ENCODE measurements at places on chromosomes 1 and 21. TPM values are rescaled to one million over a fixed set of nuclear protein-coding genes. Genes with fewer than 3 reads are reported as not detected.

DNA sequence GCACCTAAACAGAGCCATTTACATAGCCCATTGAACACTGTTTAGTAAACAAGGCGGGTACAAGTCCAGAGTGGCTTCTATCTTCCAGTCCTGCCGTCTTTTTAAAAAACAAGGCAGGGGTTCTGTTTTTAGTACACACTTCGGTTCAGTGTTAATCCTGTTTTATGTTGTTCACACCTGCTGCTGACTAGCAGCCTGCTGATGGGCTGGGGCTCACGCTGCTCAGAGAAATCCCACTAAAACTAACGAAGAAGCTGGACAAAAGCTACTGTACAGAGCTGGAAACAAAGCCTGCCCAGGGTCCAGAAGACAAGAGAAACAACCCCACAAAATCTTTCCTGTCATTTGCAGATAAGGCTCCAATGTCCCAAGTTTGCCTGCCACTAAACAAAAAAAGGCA, 13.2 kb downstream of the ESRRG start:
- no peak for DNase-seq

DNA sequence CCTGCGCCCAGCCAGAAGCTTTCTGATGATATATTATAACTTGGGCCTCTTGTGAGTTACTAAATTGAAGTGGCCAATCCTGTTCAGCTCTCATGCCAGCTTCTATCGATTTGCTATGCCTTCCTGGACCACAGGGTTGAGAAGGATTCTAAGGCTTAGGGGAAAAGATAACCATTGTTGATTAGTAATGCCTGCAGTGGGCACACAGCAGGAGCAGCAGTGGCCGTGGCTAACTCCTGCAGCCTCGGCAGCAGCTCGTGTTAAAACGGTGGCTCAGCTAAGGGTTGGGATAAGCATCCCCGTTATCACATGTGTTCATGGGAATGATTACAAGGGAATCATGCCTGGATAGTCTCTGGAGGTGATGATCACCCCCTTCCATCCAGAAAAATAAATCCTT, 20.5 kb upstream of the KCNE2 start:
- no peak for DNase-seq

GRCh38 chr1:243831463-243831862, 18.6 kb downstream of the AKT3 start:
- DNase-seq: no peak

The CXADR gene
- total RNA-seq: 27.1 TPM

DNA sequence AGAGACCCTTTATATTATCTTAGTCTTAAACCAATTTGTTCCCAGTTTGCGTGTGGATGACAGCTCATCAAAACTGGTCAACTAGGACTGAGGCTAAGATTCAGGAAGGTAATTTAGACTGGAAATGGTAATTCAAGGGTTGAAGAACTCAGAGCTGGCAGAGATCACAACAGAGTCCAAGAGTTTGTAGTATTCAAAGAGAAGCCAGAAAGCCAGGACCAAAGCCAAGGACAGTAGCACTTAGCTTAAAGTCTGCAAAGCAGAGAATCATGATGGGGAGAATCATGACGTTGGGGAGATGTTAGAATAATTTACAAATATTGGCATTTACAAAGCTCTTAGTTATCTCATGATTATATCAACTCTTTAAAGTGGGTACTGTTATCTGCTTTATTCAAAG, 32.6 kb downstream of the RNF11 start:
- DNase-seq: no peak

DNA sequence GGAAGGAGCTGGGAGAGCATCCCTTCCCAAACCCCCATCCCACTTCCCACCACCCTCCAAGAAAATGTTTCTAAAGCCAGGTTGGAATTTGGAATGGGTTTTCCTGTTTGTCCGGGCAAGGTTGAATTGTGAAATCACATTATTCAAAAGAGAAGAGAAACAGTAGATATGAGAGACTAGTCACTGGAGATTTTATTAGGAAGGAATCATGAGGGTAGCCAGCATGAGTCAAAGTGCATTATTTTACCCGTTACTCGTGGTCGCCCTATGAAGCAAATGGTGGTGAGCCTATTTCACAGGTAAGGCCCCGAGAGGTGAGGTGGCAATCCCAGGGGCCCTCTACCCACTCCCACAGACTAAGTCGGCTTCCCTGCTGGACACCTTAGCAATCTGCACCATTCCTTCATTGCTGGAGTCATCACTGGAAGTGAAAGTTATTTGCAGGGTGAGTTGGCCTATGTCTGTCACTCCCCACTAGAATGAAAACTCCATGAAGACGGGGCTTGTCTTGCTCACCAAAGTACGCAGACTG, 52.8 kb downstream of the TOMM20 start:
- no peak for DNase-seq

DNA sequence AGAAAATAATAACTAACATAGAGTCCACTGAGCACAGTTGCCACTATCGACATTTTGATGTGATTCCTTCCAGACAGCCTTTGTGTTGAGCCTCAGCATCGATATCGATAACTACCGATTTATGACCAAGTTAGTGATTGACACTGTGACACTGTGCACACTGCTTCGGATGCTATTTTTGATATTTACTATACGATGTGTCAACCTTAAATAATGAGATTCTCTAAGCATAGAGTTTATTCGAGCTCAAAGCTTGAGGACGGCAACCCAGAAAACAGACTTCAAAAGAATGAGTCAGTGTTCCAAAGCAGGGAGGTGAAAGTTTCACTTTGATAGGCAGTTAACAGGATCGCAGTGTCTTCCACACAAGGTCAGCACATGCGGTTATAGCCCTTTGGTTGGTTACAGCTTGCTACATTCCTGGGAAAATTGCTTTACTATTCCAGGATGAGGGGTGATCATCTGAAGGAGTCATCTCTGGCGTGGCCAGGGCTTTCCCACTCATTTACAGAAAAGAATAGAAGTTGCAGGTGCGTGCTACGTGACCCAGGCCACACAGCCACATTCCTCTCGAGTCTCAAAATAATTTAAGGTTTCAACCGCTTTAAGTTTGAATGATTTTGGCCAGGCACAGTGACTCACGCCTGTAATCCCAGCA, 53.6 kb upstream of the EFHD2 start:
- no peak for DNase-seq

GRCh38 chr1:25173809-25174340, 58.4 kb downstream of the SYF2 start:
- DNase-seq: no peak

GRCh38 chr1:232528472-232529089, 101.4 kb downstream of the SIPA1L2 start:
- no peak for DNase-seq

DNA sequence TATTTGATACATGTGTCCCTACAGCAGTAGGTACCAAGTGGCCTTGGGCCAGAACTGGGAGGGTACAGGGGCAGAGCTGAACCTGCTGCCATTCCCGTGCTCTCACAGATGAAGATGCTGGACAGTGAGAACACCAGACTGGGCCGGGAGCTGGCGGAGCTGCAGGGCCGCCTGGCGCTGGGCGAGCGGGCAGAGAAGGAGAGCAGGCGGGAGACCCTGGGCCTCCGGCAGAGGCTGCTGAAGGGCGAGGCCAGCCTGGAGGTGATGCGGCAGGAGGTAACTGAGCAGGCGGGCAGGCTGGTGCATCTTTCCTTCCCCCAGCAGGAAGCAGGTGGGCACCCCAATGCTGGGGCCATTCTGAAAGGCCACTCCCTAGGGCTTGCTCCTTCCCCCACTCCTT, 21.9 kb downstream of the MFAP2 start:
- no peak for DNase-seq

DNA sequence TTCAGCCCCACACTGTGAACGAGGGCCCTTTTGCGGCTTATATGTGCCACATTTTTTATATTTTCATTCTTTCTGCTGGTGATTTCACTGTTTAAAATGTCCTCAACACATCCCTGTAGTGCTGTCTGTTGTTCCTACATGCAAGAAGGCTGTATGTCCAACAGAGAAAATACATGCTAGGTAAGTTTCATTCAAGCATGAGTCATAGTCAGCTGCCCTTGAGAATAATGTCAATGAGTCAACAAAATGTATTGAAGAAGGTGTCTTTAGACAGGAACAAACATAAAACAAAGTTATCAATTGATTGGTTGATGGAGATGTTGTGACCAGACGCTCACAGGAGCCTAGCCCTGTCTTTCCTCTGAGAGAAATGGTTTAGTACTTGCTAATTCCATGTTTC, 553.4 kb downstream of the PLPP3 start:
- no peak for DNase-seq

The GSTM5 gene
- total RNA-seq: 2.6 TPM

- DNase-seq: no peak
These were observed 7.0 kb downstream of the TDRD5 start for GRCh38 chr1:179598631-179599030.

- peak; percentile 65 for DNase-seq
These were observed 2.0 kb upstream of the ATF3 start for GRCh38 chr1:212606395-212607205.

DNA sequence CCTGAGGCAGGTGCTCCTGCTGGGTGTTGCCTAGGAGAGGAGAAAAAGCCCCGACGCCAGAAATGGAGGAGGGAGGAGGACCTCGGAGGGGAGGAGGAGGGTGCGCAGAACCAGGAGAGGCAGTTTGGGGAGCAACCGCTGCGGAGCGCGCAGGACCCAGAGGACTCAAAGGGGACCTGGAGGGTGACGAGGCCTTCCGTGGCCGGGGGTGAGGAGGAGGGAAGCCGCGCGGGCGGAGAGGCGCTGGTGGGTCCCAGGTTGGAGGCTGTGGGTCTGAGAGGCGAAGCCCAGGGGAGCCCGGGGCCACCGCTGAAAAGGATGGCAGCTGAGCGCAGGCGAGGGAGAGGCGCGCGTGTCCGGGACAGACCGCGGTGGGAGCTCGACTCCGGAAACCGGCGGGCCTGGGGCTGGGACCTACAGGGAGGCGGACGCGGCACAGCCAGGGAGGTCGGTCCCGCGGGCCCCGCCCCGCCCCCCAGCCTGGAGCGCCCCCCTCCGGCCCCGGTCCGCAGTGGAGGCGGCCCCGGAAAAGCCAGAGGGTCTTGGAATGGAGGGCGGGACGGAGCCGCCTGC, 15.1 kb downstream of the RNF223 start:
- DNase-seq: no peak

The IVL gene
- not detected for total RNA-seq

The CLDN17 gene
- not detected for total RNA-seq

DNA sequence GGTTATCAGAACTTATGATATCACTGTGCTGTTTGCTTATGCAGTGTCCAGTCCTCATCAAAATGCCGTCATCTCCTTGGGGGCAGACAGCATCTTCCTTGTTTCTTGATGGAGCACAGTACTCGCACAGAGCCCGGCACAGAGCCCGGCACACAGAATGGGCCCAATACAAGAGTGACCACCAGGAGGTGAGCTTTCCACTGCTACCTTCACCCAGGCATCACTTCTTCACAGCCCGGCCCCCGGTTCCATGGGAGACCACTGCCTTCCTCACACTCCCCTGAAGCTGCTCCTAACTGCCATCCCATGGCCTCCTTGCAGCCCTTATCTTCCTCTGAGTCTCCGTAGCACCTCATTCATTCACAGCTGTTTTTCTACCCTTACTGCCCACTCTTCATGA, 94.0 kb downstream of the TNR start:
- no peak for DNase-seq

- peak; percentile 94 for DNase-seq
These were observed 14.6 kb upstream of the ZNF692 start for GRCh38 chr1:248873409-248873992.

DNA sequence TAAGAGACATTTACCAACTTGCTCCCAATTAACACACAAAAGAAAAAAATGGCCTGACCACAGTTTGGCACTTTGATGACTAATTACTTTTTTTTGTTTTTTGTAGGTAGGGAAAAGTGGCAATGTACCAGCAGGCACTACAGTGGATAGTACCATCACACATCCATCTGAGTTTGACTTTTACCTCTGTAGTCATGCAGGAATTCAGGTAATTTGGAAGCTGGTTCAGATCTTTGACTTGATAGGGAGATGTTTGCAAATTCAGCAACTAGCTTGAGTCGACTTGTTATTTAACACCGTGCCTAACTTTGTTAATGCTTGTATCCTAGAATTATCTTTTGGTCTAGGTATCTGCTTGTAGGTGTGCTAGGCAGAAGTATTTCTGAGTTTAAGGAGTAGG, 33.0 kb upstream of the AGO1 start:
- no peak for DNase-seq

The FCRL1 gene
- total RNA-seq: not detected

DNA sequence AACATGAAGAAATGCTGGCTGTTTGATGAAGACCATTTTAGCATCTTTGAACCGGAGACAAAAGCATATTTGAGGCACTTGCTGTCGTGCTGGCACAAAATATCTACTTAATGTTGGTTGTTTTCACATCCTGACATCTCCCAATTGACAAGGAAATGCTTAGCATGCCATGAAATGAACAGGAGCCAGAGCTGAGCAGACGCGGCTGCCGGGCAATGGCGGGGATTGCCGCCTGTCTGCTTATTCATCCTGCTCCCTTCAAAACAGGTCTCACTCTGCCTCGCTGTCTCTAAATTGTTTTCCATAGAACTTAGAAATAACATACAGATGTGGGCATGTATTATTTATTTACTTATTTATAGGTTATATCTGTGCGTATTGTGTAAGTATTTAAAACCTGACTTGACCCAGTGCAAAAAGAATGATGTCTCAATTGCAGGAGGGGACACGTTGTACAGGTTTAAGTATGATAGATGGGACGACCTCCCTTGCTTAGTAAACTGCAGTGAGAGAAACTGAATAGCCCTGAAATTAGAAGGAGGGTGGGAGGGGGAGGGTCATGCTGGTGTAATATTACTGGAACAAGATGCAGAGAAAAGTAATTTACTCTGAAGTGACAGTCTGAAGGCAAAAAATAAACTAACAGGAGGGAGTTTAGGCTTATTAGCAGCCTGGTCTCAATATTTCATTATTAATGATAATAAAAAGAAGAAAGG, 590.4 kb upstream of the PLXNA2 start:
- no peak for DNase-seq

The GUCA2A gene
- total RNA-seq: not detected

The PRAMEF25 gene
- not detected for total RNA-seq

The ADGRL4 gene
- total RNA-seq: 21.2 TPM

The SPRR2B gene
- not detected for total RNA-seq

DNA sequence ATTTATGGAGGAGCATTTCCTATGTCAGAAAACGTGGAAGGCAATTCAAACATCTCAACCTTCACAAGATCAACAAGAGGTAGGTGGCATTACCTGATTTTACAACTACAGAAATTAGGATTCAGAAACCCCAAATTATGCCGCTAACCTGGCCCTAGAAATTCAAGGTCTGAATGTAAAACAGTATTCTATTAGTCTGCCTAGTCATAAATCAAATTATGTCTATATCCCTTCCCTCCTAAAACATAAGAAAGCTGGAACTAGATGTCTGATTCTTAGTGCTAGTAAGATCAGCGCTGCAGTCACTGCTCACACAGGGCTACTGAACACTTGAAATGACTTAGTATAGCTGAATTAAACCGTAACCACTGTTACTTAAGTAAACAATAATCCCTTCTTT, 1.4 kb downstream of the TOMM20 start:
- no peak for DNase-seq

DNA sequence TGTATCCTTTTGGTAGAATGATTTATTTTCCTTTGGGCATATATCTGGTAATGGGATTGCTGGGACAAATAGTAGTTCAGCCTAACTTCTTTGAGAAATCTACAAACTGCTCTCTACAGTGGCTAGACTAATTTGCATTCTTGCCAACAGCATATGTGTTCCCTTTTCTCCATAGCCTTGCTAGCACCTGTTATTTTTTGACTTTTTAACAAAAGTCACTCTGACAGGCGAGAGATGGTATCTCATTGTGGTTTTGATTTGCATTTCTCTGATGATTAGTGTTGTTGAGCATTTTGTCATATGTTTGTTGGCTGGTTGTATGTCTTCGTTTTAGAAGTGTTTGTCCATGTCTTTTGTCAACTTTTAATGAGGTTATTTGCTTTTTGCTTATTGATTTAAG, 99.8 kb downstream of the UCK2 start:
- DNase-seq: no peak

- no peak for DNase-seq
These were observed 30.2 kb upstream of the MGST3 start for GRCh38 chr1:165600793-165601192.
